Central memory CD4-positive, alpha-beta T cell (primary cell): ENCODE measurements at places on chromosomes 1 and 21.
A peak's percentile ranks its signal among the peaks of the same experiment; 100 is the strongest.

GRCh38 chr1:219472596-219472995 lies 140.3 kb downstream of the ZC3H11B start:
- no peak for DNase-seq

- no peak for DNase-seq
Observed at GRCh38 chr1:116697548-116698243, 30.2 kb upstream of the IGSF3 start.

GRCh38 chr1:108897865-108898720 lies 21.3 kb downstream of the GPSM2 start:
- peak; percentile 40 for DNase-seq

DNA sequence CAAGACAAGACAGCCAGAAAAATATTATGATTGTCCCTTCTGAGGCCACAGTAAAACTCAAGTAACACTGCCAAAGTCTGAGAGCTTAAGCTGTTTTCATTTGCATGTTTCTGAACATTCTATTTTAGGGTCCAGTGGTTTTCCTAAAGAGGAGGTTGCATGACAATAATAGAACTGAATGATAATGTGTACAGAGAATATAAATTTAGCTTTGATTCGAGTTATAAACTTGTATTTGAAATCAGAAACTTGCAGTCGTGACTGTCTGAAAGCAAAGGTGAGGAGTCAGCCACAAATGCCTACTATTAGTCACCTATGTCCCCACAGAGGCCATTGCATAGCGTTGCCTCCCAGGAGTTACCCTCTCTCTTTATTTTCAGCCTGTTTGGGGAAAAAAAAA lies 363.1 kb upstream of the ADGRL2 start:
- no peak for DNase-seq

- DNase-seq, result no peak
Observed at GRCh38 chr1:223266632-223267172, 97.3 kb downstream of the SUSD4 start.

GRCh38 chr1:93669369-93669768 lies 12.3 kb downstream of the BCAR3 start:
- no peak for DNase-seq

DNA sequence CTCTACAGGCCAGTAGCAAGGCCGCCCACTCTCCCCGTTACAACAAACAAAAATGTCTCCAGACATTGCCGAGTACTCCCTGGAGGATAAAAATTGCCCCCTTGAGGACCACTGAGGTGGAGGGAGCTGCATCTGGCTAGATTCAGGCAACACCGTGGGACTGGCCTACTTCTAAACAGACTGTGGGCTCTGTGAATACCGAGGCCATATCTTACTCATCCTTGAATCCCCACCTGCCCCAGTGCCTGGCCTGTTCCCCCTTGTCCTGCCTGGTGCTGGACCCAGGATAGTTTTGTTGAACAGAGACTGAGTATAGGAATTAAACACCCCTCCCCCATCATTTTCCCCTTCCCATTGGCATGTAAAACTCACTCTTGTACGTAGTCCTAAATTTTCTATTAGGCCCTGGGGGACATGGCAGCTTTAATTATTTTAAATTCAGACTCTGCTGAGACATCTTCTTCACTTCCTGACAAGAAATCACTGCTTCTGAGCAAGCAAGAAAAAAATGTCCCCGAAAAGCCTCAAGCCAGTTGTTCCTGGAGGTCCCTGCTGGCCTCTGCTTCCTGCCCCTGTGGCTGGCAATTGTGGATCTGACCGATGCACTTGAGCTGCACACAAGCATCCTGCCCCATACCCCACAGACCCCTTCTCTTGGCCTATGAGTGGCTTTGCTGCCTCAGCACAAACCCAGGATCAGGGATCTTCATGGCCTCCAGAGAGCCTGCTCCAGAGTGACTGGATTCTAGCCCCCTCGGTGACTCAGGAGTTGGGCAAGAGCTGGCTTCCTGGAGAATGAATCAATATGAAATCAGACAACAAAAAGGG lies 111.0 kb downstream of the ACTL8 start:
- no peak for DNase-seq

GRCh38 chr1:222223010-222223409 lies 324.9 kb downstream of the HHIPL2 start:
- no peak for DNase-seq
